Ascending aorta (tissue), 2 donors: ENCODE measurements at places on chromosomes 16 and 17.

DNA sequence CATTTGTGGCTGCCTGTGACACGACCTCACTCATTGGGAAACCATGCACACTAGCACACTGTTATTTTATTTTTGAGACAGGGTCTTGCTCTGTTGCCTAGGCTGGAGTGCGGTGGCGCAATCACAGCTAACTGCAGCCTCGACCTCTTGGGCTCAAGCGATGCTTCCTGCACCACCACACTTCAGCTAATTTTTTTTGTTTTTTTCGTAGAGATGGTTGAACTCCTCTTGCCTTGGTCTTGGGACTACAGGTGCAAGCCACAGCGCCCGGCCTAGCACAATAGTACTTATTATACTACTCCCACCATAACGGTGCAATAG, 2.8 kb upstream of the NPTX1 start:
- no peak overlapping the region for H3K4me3 ChIP-seq
- no peak for DNase-seq
- no peaks in the 10 kb centered on the region for H3K36me3 ChIP-seq
- no peak overlapping the region for H3K27ac ChIP-seq

DNA sequence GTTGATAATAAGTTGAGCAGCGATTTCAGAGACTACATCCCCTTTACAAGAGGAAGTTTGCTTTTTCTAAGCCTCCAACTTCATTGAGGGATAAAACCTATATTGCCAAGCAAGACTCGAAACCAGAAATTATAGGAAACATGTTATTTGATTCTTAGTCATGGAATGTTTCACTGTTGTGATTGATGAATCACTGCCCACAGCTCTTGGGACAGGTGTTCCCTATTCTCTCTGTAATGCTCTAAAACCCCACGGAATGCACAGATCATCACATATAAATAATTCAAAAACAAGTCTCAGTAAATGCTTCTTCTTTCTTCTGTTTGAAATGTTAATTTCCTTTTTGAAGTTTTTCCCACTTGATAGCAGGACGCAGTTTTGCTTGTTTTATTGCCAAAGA, 809.5 kb upstream of the GOT2 start:
- no peak for DNase-seq
- H3K36me3 ChIP-seq, result no peaks in the 10 kb centered on the region
- no peak overlapping the region for H3K27ac ChIP-seq
- H3K4me1 ChIP-seq, result no peaks in the 10 kb centered on the region
- no peak overlapping the region for H3K4me3 ChIP-seq
- H3K27me3 ChIP-seq, result no peaks in the 10 kb centered on the region

- H3K27ac ChIP-seq, result no peak within 1 kb of the TSS
- no peaks in the 10 kb centered on the region for H3K4me1 ChIP-seq
- H3K36me3 ChIP-seq, result no peaks in the 10 kb centered on the region
- no peak for DNase-seq
Observed at GRCh38 chr17:74892974-74893911, at the start of gene FADS6. Gene FADS6, minus strand, starts transcription at chr17:74893633. Its CDS starts 38 bp downstream, at chr17:74893595.

DNA sequence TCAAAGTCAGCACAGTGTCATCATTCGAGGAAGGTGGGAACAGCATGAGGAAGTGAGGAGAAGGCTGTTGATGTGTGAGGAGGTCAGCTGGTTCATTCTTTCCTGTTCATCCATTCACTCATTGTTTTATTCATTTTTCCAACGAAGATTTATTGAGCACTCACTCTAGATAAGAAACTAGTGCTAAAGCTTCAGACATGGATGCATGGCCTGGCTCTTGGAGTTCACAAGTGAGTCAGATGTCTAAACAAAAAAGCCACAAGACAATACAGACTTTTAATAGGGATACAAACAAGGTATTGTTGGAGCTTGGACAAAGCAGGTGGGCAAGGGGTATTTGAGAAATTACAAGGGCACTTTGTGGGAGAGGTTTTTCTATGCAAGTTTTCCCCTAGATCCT, 31.3 kb upstream of the MPHOSPH6 start:
- H3K36me3 ChIP-seq, result no peaks in the 10 kb centered on the region
- no peak overlapping the region for H3K4me3 ChIP-seq
- no peaks in the 10 kb centered on the region for H3K4me1 ChIP-seq
- H3K27ac ChIP-seq, result no peak overlapping the region
- no peaks in the 10 kb centered on the region for H3K27me3 ChIP-seq

DNA sequence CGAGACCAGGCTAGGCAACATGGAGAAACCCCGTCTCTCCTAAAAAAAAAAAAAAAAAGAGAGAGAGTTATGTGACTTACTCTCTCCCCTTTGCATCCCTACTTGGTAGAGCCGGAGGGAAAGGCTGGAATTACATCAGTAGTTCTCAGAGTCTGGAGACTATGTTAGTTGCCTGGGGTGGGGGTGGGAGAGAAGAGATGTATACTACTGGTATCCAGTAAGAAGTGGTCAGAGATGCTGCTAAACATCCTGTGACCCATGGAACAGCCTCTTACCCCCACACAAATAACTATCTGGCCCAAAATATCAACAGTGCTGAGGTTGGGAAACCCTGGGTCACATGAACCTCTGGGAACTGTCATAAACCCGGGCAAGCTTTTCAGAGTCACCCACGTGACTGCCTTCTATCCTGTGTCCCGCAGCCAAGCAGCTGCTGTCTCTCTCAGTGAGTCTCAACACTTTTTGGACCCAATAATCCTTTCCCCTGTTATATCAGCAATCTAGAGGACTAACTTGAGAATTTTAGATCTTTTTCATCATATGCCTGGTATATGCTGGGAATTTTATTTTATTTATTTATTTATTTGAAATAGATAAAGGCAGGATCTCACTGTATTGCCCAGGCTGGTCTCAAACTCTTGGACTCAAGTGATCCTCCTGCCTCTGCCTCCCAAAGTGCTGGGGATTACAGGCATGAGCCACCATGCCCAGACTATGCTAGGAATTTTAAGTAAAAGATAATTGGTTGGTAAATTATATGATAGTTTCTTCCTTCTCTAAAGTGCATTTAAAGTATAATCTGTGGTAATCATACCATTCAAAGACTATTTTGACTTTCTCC, 8.7 kb downstream of the EIF1 start:
- no peaks in the 10 kb centered on the region for H3K27me3 ChIP-seq
- H3K4me3 ChIP-seq, result no peak overlapping the region
- H3K4me1 ChIP-seq, result no peaks in the 10 kb centered on the region
- H3K27ac ChIP-seq, result no peak overlapping the region
- peaks cover 31% of the 10 kb centered on the region for H3K36me3 ChIP-seq

DNA sequence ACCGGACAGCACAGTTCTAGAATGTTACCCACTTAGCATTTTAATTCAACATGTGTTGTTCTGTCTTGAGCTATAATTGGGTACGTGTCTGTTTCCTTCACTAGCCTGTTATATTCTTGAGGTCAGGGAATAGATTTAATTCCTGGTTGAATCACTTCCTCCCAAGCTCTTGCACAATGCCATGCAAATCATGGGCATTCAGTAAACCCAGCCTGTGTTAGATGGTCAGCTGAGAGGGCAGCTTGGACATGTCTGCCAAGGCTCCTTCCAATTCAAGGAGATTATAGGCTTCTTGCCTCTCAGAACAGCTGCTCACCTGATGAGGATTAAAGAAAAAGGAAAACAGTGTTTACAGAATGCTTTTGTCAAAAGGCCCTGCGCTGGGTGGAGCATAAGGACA, 12.6 kb downstream of the C1QTNF1 start:
- H3K36me3 ChIP-seq, result no peaks in the 10 kb centered on the region
- DNase-seq, result no peak
- H3K27ac ChIP-seq, result peak overlapping the region; percentile 65
- no peaks in the 10 kb centered on the region for H3K27me3 ChIP-seq
- peaks cover 9% of the 10 kb centered on the region for H3K4me1 ChIP-seq

DNA sequence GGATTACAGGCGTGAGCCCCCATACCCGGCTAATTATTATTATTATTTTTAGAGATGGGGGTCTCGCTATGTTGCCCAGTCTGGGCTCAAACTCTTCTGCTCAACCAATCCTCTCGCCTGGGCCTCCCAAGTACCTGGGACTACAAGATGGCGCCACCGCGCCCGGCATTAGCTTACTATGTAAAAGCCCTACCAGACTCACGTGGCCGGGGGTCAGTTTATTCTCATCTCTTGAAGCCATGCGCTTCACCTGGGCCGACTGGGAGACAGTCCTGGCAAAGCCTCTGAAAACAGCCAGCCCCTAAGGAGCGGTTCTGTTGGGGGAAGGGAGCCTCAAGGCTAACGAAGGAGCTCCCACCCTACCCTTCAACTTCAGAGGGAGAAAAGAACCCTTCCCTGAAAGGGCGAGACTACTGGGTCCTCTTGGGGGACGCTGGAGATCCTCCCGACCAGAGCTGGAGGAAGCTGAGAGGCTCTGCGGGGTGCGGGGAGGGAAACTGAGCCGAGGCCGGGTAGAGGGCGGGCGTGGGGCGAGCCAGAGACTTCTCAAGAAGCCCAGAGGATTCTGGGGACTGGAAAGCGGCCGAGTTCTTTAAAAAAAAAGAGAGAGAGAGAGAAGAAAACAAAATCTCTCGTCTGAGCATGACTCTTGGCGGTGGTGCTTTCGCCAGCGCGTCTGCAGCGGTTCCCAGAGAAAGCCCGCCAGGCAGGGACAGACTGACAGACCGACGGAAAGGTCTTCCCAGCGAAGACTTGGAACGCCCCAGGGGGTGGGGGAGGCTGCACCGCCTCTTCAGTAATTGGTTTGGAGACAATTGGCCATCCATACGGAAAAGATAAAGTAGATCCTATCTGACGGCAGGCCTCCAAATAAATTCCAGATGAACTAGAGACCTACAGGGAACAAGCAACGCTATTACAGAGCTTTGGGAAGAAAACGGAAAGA, 5.6 kb upstream of the TUBG2 start:
- H3K27me3 ChIP-seq, result no peaks in the 10 kb centered on the region
- peak; percentile 78 for DNase-seq
- peak overlapping the region; percentile 67 for H3K4me3 ChIP-seq
- H3K36me3 ChIP-seq, result no peaks in the 10 kb centered on the region
- H3K4me1 ChIP-seq, result peaks cover 7% of the 10 kb centered on the region
- peak overlapping the region; percentile 78 for H3K27ac ChIP-seq

GRCh38 chr17:55773671-55774070, 22.8 kb downstream of the PCTP start:
- peaks cover 55% of the 10 kb centered on the region for H3K36me3 ChIP-seq
- H3K4me3 ChIP-seq, result no peak overlapping the region
- no peak for DNase-seq

DNA sequence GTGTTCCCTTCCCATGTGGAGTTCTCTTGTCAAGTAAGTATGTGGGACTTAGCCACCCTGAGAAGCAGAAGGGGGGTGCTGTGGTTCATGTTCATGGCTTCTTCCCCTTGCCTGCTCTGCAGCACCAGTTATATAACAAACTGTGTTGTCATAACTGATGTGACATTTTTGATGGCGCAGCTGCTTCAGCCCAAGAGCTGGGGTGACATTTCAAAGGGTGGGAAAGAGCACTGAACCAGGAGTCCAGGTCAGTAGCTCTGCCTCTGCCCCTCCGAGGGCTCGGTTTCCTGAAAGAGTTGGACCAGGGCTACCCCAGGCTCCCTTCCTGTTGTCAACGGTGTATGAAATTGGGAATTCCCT, 7.4 kb downstream of the GNAO1 start:
- no peak overlapping the region for H3K4me3 ChIP-seq
- no peaks in the 10 kb centered on the region for H3K4me1 ChIP-seq
- no peaks in the 10 kb centered on the region for H3K36me3 ChIP-seq
- DNase-seq, result no peak
- H3K27me3 ChIP-seq, result no peaks in the 10 kb centered on the region
- no peak overlapping the region for H3K27ac ChIP-seq

- peaks cover 3% of the 10 kb centered on the region for H3K4me1 ChIP-seq
- no peak overlapping the region for H3K27ac ChIP-seq
- no peak overlapping the region for H3K4me3 ChIP-seq
- no peak for DNase-seq
Observed at GRCh38 chr16:8588682-8589056, 1.6 kb downstream of the TMEM114 start.

- no peak for DNase-seq
- H3K36me3 ChIP-seq, result peaks cover 22% of the 10 kb centered on the region
- no peak overlapping the region for H3K4me3 ChIP-seq
- H3K27ac ChIP-seq, result no peak overlapping the region
- H3K27me3 ChIP-seq, result no peaks in the 10 kb centered on the region
- peaks cover 12% of the 10 kb centered on the region for H3K4me1 ChIP-seq
Observed at GRCh38 chr17:81291662-81292061, 3.4 kb downstream of the SLC38A10 start.

GRCh38 chr16:85912211-85912974, 13.4 kb downstream of the IRF8 start:
- DNase-seq, result no peak
- H3K4me3 ChIP-seq, result no peak overlapping the region
- no peak overlapping the region for H3K27ac ChIP-seq
- no peaks in the 10 kb centered on the region for H3K36me3 ChIP-seq
- no peaks in the 10 kb centered on the region for H3K4me1 ChIP-seq

DNA sequence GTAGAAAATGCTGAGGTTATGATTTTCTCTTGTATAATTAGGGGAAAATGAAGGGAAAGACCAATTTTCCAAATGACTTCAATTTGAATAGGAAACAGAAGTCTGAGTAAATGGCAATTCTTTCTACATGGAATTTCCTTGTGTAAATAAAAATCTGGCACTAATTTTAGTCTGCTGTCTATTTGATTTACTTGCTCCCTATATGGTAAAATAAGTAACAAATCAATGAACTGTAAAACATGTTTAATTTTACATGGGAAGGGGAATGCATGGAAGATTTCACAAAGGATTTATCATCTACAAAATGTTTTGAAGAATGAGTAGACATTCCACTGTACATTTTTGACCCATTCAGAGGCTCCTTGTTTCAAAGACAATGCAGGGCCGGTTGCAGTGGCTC, 811.6 kb upstream of the GOT2 start:
- no peak overlapping the region for H3K4me3 ChIP-seq
- no peaks in the 10 kb centered on the region for H3K27me3 ChIP-seq
- no peak overlapping the region for H3K27ac ChIP-seq
- DNase-seq, result no peak
- no peaks in the 10 kb centered on the region for H3K4me1 ChIP-seq

DNA sequence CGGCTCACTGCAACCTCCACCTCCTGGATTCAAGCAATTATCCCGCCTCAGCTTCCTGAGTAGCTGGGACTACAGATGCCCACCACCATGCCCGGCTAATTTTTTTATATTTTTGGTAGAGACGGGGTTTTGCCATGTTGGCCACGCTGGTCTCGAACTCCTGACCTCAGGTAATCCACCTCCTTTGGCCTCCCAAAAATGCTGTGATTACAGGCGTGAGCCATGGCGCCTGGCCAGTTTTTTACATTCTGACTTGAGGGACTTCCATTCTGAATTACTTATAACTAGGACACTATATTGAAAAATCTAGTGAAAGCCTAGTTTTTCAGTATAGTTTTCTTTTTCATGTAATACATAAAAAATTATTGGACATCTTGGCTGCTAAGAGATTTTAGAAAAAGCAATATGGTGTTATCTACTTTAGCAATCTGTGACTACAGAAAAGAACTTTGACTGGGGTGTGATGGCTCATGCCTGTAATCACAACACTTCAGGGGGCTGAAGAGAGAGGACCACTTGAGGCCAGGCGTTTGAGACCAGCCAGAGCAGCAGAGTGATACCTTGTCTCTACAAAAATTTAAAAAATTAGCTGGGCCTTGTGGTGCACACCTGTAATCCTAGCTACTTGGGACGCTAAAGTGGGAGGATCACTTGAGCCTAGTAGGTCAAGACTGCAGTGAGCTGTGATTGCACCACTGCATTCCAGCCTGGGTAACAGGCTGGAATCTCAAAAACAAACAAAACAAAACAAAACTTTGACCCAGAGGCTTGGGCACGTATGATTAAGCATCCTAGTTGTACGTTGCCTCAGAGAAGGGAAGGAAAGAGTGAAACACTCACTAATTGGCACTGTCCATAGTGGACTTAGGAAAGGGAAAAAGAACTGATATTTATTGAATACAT, 26.8 kb upstream of the GOSR1 start:
- H3K27ac ChIP-seq, result peak overlapping the region; percentile 36
- no peak for DNase-seq
- H3K4me1 ChIP-seq, result peaks cover 4% of the 10 kb centered on the region
- peaks cover 3% of the 10 kb centered on the region for H3K36me3 ChIP-seq
